ENCODE measurements at places on chromosomes 3 and 15. TPM values are rescaled to one million over a fixed set of nuclear protein-coding genes. Genes with fewer than 3 reads are reported as not detected.

DNA sequence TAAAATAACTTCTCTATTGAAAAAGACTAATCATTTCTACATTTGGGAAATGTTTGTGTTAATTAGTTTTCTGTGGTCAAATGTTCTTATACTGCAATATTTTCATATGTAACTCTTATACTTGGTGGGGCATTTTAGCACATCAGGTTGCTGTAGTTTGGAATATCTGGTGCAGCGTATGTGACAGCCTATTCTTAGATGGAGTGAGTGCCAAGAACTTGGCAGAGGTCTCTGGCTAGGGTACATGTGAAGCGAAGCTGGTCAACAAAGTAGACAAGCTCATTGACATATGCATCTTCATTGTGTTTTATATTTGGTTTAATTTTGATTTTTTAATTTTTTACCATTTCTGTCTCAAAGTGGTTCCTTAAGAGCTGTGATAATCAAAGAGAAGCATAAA, 53.2 kb downstream of the CHAC1 start:
- no peak for DNase-seq

The DUOXA2 gene
- total RNA-seq, result not detected

DNA sequence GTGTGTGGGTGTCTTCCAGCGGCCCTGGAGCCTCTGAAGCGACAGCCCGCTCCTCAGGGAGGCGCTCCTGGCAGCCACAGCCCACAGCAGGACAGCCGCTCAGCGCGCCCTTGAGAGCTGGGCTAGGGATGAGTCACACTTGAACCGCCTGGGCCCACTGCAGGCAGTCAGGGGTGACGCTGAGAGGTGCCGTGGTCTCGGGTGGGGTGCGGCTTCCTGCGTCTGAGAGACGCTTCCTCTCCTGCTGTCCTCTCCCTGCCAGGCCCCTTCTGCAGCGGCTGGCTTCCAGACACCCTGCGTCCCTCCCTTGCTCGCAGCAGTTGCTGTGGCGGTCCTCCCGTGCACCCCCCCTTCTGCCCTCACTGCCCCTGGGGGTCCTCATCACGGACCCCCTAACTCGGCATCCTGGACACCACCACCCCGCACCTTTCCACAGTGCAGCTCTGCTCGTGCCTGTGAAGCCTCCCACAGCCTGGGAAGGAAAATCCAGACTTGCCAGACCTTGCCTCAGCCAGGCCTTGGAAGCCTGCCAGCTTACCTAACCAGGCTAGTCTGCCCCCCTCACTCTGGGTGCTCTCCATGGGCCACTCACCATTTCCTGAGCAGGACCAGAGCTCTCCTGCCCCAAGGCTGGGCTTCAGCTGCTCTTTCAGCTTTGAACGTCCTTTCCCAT, 1.1 kb upstream of the SPTBN5 start:
- DNase-seq, result peak; percentile 92

DNA sequence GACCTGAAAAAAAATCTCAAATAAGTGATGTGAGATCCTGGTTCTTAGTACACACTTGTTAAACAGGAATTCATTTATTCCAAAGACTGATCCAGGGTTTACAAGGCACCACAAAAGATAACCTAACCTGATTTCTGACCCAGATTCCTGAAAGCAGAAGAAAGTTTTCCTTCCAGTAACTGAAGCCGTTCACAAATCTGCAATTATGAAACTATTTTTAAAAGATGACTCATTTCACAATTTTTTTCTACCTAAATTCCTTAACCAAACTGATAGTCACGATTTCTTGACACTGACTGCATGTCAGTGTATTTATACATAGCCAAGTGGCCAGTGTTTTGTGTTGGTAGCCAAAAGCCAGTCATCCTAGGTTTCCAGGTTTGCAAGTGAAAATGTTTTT, 17.1 kb downstream of the SLC9A9 start:
- no peak for DNase-seq

DNA sequence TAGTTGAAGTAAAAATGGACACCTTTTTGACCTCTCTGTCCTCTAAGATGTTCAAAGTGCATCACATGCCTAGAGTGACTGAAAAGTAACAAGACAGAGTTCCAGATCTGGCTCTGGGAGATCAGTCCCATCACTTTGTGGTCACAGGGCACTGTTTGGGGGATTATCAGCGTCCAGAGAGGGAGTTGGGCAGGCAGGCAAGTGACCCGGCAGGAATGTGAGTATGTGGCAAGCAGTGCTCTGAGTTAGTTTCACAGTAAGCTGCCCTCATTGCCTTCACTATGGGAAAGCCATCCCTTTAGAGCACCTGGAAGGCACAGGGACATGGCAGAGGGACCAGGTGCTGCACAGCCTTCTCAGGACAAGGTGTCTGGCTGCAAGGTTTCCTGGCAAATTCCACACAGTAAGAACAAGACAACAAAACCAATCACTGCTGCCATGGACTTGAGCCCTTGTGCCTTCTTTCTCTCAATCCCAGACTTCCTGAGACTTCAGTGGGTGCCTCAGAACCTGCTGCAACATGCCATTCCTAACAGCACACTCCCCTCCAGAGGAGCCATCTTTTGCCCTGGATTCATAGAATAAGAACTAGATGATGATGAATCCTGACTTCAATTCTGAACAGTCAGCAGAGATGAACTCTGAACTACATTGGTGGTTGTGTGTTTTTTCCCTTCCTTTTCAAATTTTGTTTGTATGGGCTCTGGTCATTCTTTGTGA, 55.2 kb downstream of the TIPARP start:
- DNase-seq, result no peak

Data from activated CD4-positive, alpha-beta memory T cell treated with anti-CD3 and anti-CD28 coated beads, Interleukin-2, amount 10 ng/mL, durations not matched to agents 7 days and 5 days (primary cell).